Activated T-cell treated with anti-CD3 and anti-CD28 coated beads, Interleukin-2, amount 50 U/mL, for 4 hours (primary cell): ENCODE measurements at places on chromosomes 1 and 21. TPM values are rescaled to one million over a fixed set of nuclear protein-coding genes. Genes with fewer than 3 reads are reported as not detected.

DNA sequence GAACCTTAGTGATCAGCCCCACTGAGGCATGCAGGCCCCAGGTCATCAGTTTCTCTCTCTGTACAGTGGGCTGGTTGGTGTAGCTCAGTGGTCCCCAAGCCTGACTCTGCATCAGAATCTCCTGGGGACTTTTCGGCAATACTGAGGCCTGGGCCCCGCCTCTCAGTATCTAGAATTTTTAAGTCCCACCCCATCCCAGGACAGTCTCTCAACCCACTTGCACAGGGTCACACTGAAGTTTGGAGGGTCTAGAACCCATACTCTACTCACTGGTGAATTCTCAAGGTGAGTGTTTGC is 216.4 kb downstream of the MATN1 start:
- no peak for DNase-seq

DNA sequence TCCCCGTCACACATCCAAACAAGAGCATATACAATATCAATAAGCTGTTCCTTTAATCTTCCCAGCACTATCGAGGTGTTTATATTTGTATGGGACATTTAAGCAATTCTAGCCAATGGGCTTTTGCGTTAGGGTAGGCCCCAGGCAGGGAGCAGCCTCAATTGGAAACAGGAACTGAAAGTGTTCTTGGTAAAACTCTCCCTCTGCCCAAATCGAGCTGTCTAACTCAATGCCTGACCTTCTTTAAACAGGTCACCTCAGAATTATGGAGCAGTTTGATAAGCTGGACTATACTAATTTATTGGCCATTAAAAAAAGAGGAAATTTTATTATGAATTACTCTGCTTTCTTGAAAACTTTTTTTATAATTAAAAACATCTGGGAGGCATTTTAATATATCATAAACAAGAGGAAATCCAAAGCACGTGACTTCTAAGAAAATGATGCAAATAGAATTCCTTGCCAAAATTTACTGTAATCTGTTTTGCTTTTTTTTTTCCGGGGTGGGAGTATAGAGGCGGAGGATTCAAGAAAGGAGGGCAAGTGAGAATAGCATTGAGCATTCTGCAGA is 498.1 kb downstream of the LMO4 start:
- no peak for DNase-seq

Gene SH2D5
- total RNA-seq, result 1.0 TPM

Gene CBR3
- total RNA-seq, result 6.7 TPM

Gene C1orf174
- total RNA-seq, result 61.8 TPM

Gene LYST
- 30.3 TPM for total RNA-seq

DNA sequence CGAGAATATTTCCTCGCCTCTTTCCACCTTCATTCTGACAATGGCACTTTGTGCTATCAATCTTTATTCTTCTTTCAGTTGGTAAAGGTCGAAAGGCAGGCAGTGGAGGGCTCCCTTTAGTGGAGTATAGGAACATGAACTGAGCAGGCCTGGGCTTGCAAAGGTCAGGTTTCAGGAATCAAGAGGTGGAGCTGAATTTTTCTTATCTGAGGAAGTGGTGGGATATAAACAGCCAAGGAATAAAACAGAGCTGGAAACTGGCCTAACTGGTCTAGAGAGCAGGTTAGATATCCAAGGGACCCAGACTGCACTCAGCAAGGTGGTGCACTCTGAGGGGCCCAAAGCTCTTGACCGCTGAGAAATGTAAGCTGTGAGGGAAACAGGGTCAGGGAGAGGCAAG is 99.1 kb downstream of the PLA2G4A start:
- DNase-seq, result no peak

DNA sequence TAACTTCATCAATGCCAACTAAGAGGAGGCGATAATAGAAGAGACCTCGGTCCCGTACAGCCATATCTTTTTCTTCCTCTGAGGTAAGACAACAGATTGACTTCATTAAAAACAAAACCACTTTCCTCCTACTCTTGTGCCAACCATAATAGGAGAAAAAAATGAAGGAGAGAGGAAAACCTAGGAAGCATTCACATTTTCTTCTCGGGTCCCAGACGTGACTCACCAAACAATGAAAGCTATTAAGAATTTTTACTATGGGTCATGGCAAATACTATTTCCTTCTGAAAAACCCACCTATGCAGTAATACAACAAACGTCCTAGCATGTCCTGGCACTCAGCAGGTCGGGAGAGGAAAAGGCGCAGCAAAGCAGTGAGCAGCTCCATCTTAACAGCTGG is 8.6 kb upstream of the BCL2L15 start:
- DNase-seq, result no peak

DNA sequence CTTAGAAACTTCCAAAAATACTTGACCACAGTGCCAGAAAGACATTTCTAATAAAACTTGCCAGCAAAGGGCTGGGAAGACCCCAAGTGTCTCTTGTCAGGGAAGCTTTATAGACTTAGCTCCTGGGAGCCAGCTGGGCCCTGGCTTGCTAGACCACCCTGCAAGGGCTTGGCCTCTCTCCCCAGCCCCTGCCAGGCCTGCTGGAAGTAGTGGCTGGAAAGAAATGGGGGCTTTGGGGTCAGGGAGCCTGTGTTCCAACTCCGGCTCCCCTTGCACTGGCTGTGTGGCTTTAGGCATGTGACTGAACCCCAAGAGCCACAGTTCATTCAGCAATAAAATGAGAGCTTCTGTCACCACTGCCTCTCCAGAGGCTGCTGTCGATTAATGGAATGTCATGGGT is 31.1 kb downstream of the H3-3A start:
- no peak for DNase-seq
